Peyer's patch (tissue), 4 donors: ENCODE measurements at places on chromosomes 6 and 20. TPM values are rescaled to one million over a fixed set of nuclear protein-coding genes. Genes with fewer than 3 reads are reported as not detected.

MYLK4 gene
- total RNA-seq, result 0.35 TPM

NFATC2 gene
- 4.4 TPM for total RNA-seq

WFDC6 gene
- total RNA-seq, result not detected

NKX2-2 gene
- total RNA-seq, result 3.9 TPM

SPTLC3 gene
- 18.5 TPM for total RNA-seq

GRCh38 chr6:32825966-32826365 lies 9.2 kb upstream of the HLA-DOB start:
- no peak for DNase-seq

- DNase-seq, result no peak
These were observed 101.5 kb upstream of the BACH2 start for GRCh38 chr6:90397929-90398674.

GRCh38 chr6:5764401-5764955 lies 242.2 kb downstream of the NRN1 start:
- DNase-seq, result no peak

GRCh38 chr6:166286839-166287271 lies 21.3 kb downstream of the PRR18 start:
- DNase-seq, result no peak

GRCh38 chr6:46502486-46503119 lies 11.4 kb upstream of the RCAN2 start:
- DNase-seq, result no peak

DNA sequence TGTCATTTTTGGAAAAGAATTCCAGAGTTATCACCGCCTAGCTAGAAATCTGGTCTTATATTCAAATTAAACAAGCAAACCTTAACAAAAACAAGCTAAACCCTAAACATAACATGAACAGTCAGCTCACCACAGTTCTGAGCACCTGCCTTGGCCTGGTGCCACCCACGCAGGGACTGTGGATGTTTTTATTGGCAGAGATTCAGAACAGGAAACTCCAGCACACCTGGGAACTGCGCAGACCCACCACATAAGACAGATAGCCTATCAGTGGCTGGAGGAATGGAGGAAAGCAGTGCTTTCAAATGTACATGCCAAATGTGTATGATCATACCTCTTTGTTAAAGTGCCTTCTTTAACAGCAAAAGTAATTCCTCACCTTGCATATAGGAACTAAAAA lies 8.9 kb downstream of the SLC16A10 start:
- peak; percentile 35 for DNase-seq

GRCh38 chr6:85479208-85479607 lies 29.3 kb downstream of the NT5E start:
- no peak for DNase-seq

DNA sequence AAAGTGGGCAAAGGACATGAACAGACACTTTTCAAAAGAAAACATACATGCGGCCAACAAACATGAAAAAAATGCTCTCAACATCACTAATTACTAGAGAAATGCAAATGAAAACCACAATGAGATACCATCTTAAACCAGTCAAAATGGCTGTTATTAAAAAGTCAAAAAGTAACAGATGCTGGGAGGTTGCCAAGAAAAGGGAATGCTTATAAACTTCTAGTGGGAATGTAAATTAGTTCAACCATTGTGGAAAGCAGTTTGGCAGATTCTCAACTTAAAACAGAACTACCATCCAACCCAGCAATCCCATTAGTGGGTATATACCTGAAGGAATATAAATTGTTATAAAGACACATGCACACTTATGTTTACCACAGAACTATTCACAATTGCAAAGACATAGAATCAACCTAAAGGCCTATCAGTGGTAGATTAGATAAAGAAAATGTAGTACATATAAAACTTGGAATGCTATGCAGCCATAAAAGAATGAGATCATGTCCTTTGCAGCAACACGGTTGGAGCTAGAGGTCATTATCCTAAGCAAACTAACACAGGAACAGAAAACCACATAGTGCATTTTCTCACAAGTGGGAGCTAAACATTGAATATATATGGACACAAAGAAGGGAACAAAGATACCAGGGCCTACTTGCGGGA lies 16.3 kb downstream of the CENPQ start:
- DNase-seq, result no peak

DNA sequence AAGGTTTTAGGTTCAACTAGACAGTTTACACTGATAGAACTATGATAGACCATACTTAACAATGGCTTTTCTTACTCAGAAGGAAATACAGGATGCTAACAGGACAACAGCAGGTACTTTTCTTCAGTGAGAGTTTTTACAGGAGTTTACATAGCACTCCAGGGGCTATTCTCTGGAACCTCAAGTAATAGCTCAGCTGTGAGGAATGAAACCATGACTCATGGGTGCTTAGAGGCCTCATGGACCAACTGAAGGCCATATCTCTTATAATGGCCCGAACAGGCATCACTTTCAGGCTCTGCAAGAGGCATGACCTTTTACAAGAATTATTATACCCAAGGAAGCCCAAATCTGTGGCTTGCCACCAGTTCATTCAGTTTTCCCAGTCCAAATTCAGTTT lies 31.8 kb downstream of the TREML1 start:
- no peak for DNase-seq

DNA sequence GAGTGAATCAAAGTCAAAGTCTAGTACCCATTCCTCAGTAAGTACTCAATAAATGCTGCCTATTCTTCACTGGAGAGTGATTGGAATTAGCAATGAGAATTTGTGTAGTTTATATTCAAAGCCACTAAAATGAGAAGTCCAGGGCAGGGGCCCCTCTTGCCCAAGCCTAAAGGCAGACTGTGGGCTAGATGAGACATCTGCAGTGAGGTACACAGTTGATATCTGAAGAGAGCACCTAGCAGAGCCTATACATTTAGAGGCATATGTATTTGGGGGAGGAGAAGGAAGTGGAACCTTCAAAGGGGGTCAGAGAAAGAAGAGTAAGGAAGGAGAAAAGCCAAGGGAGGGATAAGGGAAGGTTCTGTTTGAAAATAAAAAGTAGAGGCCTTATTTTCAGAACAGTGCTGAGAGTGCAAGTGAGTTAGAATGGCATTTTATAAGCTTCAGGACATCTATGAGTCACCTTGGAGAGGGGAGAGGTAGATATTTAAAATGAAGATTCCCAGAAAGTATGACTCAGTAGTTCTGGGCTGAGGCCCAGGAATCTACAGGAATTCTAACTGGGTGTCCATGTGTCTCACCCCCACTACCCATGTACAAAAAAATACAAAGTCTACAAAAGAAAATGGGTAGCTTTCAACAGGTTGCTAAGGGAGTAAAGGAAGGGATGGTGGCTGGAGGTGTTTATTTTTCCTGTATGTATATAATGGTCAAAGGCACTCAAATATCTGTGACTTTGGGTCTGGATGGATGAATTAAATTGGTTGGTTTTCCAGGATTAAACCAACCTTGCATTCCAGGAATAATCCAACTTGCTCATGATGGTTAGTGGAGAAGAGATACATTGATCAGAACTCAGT lies 135.1 kb downstream of the ZFP64 start:
- DNase-seq, result no peak

DNA sequence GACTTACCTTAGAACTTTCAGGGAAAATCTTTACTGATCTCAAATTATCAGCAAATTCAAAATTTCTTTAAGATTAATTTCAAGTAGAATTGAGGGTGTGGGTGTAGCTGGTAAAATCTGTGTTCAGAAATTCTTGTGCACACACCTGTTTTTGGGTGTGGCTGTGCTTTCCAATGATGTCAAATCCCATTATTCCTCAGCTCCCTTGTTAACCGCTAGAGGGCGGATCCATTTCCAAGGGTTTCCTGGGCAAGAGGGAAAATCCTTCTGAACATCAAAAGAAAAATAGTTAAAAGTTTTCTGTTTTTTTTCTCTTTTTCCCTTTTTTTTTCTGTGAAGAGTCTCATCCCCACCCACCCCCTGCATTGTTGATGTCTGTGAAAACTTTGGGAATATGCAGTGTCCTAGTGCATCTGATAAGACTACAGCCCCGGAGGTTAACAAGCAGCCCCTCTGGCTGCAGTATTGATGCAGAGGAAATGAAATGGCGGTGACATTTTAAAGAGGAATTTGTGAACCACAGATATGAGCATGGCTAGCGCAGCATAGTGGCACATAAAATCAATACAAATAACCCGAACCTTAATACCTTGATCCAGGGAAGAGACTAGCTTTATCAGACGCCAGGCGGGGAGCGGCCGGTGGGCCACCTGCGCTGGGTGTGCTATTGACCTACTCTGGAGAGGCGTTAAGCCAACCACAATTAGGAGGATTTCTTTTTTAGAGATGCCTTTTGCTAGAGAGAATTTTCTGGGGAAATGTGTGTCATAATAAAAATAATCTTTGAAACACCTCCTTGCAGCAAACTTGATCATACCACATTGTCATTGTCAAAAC lies 130.9 kb downstream of the FOXA2 start:
- no peak for DNase-seq

DNA sequence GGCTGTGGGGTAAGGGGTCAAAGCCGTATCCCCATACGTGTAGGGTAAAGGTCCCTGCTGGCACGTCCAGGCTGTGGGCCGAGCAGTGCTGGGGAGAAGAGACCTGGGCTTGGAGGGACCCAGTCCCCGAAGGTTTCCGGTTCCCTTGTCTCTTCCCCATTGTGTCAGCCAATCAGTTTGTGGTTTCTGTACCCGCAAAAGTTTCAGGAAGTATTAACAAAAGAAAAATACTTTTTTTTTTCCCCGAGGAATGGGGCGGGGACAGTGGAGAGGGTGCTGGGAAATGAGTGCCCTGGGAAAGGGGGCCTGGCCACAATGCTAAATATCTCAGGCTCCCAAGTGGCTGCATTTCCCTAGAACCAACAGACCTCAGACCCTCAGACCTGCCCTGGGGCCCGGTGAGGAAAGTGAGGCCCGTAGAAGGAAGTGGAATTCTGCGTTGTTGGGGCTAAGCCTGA lies 15.2 kb upstream of the AMD1 start:
- DNase-seq, result no peak

GRCh38 chr6:168177103-168177891 lies 98.3 kb upstream of the FRMD1 start:
- DNase-seq, result no peak

GRCh38 chr6:63214816-63215215 lies 3.5 kb downstream of the FKBP1C start:
- no peak for DNase-seq

GRCh38 chr6:6973721-6974120 lies 134.0 kb upstream of the RREB1 start:
- no peak for DNase-seq
